ENCODE measurements at places on chromosomes 6 and 20. TPM values are rescaled to one million over a fixed set of nuclear protein-coding genes. Genes with fewer than 3 reads are reported as not detected.

GRCh38 chr6:112502351-112503090 lies 155.4 kb downstream of the RFPL4B start:
- DNase-seq = no peak

GRCh38 chr6:33901822-33902456 lies 98.1 kb upstream of the MLN start:
- DNase-seq = no peak

DNA sequence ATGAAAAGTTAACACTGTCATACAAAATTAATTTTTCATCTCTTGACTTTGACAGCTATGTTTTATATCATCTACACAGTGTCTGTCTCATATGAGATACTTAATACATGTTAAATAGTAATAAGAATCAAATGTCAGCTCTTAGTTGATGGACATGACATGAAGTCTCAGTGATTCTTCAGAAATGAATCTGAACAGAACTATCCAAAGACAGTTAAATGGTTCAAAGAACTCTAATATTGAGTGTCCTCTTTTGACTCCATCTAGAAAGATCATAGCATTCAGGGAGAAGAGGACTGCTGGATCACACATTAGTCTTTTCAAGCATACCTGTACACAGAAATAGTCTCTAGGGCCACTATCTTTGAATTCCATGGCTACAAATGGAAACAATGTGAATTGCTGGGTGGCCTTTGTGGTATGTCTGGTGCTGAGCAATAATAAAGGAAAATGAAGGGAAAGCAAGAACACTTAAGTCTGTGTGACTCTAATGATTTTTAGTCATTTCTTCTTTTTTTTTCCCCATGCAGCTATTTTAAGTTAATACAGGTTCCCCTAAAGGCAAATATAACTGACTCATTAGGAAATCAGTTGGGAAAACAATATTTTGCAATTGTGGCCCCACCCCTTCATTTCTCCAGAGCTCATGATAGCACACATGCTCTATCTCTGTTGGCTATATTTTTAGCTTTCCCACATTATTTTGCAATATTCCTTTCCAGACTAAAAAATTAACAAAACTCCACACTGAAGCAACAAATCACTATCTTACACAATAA lies 367.5 kb downstream of the GRIK2 start:
- DNase-seq = peak; percentile 15

- no peak for DNase-seq
Observed at GRCh38 chr6:62285612-62286469, at the start of gene KHDRBS2. Gene KHDRBS2, minus strand, starts transcription at chr6:62286225.

DNA sequence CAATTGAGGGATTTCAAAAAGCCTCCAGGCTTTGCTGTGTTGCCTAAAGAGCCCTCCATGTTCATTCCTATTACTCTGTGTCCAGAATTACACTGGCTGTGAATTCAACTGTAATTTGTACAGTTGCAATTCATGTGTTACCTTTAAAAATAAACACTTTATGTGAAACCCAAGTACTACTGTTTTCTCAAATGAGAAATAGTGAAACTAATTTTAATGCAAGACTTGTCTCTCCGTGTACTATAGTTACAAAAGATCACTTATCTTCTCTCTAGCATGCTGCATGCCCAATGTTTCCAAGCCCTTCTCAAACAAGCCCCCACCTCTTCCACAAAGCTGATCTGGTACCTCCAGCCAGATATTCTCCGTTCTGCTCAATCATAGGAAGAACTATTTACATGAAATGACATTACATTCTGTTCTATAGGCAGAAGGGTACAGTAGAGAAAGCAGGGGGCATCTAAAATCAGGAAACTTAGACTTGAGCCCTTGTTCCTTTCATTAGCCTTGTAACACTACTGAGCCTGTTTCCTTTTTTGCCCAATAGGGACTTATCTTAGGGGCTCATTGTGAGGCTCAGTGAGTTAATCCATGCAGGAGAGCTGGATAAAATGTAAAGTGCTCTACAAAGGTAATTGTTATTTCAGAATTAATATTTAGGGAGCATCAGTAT lies 12.3 kb upstream of the COL9A1 start:
- no peak for DNase-seq

- no peak for DNase-seq
Observed at GRCh38 chr6:131062241-131063027, 611 bp downstream of the EPB41L2 start.

DNA sequence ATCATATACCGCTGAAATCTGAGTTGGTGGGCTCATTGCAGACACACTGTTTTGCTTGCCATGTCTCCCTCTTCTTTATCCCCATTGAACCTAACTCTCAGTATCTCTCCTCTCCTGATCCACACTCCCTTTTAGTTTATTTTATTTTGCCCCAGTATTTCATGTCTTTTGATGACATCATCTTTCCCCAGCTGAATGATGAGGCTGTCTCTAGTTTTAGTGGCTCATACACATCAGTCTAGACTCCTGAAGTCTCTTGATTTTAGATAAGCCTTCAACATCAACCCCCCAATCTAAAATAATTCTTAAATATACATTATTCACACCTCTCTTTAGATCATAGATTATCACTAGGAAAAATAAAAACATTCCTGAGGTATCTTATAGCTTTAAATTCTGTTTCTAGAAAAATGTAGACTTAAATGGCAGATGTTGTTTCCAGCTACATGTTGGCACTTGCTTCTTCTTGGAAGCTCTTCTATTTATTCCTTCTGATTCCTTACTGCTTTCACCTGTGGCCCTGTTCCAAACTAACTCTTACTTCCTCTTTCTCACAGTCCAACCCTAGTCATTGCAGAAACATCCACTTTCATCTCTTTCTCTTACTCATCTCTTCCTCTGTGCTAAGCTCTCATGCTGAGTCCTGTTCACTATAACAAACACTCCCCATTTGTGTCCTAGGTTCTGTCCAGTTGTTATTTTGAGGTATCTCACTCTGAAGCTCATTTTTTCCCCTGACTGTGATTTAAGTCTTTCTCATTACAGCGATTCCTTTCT lies 191.9 kb upstream of the SLC35B3 start:
- no peak for DNase-seq

DNA sequence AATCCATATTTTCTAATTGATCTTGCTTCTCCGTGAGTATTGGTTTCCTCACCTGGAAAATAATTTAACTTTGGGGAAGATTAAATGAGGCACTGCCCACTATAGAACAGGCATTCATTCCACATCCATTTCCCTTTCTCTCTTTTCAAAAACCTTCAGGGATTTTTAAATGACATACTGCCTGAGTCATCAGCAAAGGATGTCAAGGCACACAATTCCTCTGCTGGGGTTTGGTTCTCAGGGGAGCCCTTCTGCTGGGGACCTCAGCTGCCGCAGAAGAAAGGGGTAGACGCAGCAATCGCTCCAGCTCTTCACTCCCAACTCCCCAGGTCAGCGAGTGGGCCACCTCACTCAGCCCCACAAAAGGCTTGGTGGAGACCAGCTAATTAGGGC lies 90.7 kb upstream of the BACH2 start:
- DNase-seq = no peak

DNA sequence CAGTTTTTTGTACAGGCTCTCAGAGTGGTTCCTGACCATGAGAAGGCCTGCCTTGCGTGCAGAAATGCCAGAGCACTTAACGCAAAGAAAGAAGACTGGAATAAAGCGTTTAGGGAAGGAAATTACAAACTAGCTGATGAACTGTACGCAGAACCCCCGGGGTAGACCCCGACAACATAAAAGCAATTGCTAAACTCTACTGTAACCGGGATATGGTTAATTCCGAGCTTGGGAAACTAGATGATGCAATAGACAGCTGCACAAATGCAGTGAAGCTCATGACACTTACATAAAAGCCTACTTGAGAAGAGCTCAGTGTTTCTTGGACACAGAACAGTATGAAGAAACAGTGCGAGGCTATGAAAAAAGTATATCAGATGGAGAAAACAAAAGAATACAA lies 35.7 kb downstream of the CITED2 start:
- DNase-seq = no peak

GRCh38 chr20:4697831-4698221 lies 23.9 kb upstream of the PRND start:
- no peak for DNase-seq

- DNase-seq = peak; percentile 45
Observed at GRCh38 chr6:3797231-3798054, 45.9 kb upstream of the PXDC1 start.

MYL9 gene
- polyA plus RNA-seq = 380 TPM

CCN5 gene
- 0.37 TPM for polyA plus RNA-seq

DNA sequence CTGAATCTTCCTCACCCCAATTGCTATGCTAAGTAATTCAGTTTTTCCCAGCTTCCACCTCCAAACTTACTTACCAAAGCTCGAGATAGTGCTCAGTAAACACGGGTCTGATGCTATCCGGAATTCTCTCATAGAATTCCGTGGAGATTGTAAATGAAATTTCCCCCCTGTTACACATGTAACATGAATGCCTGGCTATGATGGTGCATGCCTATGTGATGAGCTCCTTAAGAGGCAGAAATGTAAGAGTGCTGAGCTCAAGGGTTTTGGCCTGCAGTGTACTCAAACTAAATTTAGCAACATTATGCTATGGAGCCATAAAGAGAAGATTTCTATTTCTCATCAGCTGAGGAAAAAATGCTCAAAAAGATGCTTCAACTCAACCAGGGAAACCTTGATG lies 133.4 kb upstream of the FUT9 start:
- DNase-seq = no peak

DNA sequence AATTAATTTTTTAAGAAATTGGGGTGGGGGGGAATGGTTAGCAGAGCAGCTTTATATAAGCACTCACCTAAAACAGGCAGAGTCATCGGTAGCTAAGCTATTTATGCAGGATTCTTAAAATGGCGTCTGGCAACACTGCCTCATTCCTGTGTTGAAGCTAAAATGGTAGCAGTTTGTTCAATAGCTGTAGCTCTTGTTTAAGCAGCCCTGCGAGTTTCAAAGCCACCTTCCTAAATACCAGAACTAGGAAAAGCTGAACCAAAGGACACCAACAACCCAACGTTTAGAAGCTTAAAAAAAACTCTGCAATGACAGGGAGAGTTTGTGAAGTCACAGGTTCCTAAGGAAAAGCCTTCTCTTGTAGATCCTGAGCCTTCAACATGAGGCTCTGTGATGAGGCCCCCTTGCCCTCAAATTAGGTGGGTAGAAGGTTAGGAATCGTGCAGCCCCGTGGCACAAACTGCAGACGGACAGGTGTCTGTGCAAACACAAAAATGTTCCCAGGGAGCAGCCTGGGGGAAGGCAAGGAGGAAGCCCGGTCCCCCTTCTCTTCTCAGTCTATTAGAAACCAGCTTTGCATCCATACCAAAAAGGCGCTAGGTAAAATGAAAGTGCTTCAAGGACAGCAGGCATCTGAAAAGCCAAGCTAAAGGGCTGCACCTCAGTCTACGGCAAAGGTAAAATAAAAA lies 4.7 kb downstream of the ZMYND8 start:
- DNase-seq = no peak

- no peak for DNase-seq
Observed at GRCh38 chr6:149134511-149134933, 183.0 kb upstream of the TAB2 start.

DNA sequence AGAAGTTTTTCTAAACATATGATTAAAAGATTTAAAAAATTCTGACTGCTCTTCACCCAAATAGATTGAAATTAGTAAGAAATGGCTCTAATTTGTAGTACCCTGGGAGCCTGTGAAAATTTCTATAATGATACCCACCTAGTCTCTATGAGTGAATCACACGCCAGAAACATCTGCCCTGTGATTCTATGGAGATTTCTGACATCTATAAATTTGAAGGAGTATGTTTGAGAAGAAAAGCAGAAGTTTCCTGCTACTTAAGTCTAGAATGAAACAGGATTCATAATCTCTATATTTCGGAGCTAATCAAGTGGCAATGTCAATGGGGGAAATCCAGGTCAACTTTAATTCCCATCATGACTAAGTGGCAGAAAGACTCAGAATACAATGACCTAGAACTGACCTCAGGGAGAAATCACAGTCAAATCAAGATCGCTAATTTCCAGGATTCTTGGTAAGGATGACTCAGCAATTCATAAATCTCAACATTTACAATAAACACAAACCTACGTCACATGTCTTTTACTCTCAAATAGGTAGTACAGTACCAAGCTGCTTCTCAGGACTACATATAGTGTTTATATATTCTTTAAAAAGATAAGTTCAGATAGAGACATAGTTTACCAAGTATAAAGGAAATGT lies 186.2 kb upstream of the TNFAIP3 start:
- no peak for DNase-seq

DNA sequence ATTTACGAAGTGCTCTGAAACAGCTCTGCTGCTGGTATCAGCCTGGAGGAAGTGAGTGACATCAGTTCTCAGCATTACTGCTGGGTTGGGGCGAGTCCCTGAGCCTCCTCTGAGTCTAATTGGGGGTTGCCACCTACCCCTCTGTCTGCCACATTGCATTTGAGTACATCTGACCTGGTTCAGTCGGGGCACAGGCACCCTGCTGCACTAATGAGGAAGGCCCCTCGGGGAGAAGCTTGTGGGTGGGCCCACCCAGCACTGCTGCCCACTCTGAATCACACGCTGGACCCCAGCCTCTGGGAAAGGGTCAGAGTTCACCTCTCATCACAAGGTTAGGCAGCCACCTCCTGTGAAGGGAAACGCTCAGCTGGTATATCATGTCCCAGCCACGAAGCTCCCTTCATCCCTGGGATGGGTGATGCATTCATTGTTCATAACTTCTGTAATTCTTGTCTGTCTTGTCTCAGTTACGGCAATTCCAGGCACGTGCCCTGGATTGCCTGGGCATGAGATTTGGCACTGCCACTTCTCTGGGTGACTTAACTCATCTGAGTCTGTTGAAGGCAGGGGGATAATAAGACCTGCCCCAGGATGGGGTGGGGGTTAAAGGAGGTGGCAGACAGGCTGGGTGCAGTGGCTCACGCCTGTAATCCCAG lies 13.3 kb downstream of the DNMT3B start:
- DNase-seq = no peak

SLC12A5 gene
- polyA plus RNA-seq = 0.55 TPM

GRCh38 chr6:129795261-129795660 lies 65.9 kb downstream of the TMEM244 start:
- DNase-seq = no peak

DNAAF9 gene
- polyA plus RNA-seq = 15.0 TPM

- no peak for DNase-seq
Observed at GRCh38 chr6:11632231-11632630, 94.7 kb downstream of the TMEM170B start.

PMEPA1 gene
- 4.3 TPM for polyA plus RNA-seq

DNA sequence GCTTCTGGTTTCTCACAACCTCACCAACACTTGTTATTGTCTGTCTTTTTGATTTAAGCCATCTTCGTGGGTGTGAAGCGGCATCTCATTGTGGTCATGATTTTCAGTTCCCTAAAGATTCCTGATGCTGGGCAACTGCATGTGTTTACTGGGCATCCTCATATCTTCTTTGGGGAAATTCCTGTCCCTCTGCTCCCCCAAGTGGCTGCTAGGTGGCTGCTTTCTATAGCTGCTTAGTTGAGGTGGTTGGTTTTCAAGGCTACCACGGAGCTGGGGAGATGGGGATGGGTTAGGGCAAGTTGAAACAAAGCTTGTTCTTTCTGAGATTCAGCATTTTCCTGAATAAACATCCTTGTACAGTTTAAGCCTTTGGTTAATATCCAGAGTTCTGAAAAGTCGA lies 403.9 kb upstream of the SULF2 start:
- no peak for DNase-seq

CLIC5 gene
- not detected for polyA plus RNA-seq

GRCh38 chr20:31809661-31810060 lies 9.5 kb upstream of the MYLK2 start:
- DNase-seq = no peak

PPP1R16B gene
- polyA plus RNA-seq = not detected

GRCh38 chr6:151254451-151255081 lies 14.8 kb downstream of the AKAP12 start:
- DNase-seq = no peak

GRCh38 chr20:13758884-13759283 lies 25.8 kb downstream of the ESF1 start:
- DNase-seq = no peak

PDE7B gene
- polyA plus RNA-seq = 17.4 TPM
